ENCODE measurements at places on chromosomes 3 and 15. TPM values are rescaled to one million over a fixed set of nuclear protein-coding genes. Genes with fewer than 3 reads are reported as not detected.

Gene SLC28A1
- not detected for total RNA-seq

Gene TEX55
- not detected for total RNA-seq

Gene CKMT1A
- 0.41 TPM for total RNA-seq

Gene IL5RA
- 0.15 TPM for total RNA-seq

Gene GNAT1
- total RNA-seq = not detected

Gene GOLGA8S
- 0.05 TPM for total RNA-seq

Gene CAV3
- total RNA-seq = not detected

Gene PPP1R2
- 101 TPM for total RNA-seq

Gene TMEM207
- total RNA-seq = not detected

Measured in activated CD4-positive, alpha-beta memory T cell treated with anti-CD3 and anti-CD28 coated beads for 36 hours (primary cell).